Fibroblast of villous mesenchyme (primary cell): ENCODE measurements at places on chromosomes 6 and 20. TPM values are rescaled to one million over a fixed set of nuclear protein-coding genes. Genes with fewer than 3 reads are reported as not detected.

The ZNF341 gene
- 0.64 and 1.3 TPM in 2 replicates for total RNA-seq

DNA sequence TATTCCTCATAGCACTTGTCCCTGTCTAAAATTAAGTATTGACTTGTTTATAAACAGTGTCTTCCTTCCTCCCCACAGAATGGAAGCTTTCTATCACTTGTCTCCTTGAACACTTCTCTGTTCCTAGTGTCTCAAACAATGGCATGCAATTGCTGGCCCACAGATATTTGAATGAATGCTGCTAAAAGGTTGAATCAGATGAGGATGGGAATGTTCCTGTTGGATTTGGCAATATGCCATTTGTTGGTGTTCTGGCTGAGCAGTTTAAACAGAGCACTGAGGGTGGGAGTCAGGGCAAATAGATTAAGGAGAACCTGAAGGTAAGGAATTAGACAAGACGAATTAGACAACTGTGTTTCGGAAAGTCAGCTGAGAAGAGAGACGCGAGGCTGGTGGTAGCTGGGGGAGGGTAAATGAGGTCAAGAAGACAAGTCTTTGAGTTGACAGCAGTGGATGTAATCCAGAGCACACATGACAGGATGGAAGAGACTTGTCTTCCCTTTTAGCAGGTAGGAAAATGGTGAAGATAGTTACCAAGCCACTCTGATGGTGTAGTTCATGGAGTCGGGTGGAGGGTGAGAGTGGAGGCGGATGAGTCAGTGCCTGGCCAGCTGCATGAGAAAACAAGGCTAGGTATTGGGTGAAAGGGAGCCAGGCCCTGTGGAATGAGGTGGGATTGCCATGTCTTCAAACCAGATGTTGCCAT, 58.3 kb upstream of the GNRH2 start:
- DNase-seq = peak; percentile 34

GRCh38 chr20:45944151-45944964, 9.9 kb downstream of the PCIF1 start:
- DNase-seq = peak; percentile 40

- no peak for DNase-seq
These were observed 17.4 kb upstream of the NCOA3 start for GRCh38 chr20:47484303-47484702.

DNA sequence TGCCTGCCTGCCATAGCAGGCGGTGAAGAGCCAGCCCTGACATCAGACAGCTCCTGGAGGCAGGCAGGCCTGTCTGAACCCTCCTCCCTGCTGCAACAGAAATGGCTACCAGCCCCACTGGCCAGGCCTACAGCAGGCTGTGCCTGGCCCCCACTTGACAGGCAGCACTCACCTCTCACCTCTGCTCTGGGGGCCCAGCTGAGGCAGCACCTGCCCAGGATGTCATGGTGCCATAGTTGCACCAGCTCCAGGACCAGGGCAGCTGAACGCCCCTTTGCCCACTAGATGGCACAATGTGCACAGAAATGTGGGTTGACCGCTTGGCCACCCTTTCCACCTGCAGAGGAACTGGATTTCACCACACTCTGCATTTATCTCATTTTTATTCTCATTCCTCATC, 30.6 kb downstream of the MRPL14 start:
- peak; percentile 70 for DNase-seq
